Retina (tissue), 1 donor: ENCODE measurements at places on chromosomes 2 and 18.

DNA sequence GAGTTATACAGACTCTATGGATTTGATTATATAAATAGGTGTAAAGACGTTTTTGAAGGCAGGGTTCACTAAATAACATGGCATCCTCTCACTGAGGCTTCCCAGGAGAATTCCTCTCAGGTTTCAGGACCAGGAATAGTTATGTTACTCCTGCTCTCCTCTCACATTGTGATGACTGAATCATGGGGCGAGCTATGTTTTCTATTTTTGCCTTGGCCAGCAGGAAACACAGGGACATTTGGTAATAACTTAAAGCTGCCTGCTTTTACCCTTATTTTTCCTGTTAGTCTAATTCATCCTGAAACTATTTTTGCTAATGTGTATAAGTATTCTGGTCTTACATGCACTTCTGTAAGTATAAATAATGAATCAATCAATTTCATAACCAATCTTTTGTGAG lies 115.3 kb upstream of the ITGB6 start:
- DNase-seq = no peak

- no peak for DNase-seq
Measured at GRCh38 chr2:100137866-100138570, 4.4 kb downstream of the AFF3 start.

DNA sequence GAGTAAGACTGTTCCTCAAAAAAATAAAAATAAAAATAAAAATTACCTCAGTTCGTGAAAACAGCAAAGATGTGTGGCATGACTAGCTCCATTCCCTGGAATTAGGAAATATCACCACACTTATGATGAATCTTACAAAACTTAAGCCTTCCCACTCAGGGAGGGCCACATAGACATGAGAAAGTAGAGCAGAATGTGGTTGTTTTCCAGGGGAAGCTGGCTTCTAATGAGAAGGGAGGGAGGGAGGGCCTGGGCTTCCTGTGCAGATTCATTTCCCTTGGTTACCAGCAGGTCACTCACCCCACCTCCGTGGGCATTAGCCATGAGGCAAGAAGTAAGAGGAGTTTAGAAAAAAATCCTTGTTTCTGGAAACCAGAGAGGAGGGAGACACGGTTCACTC lies 95.9 kb upstream of the RMDN2 start:
- no peak for DNase-seq

GRCh38 chr2:48183991-48184390 lies 277.7 kb upstream of the FBXO11 start:
- no peak for DNase-seq

DNA sequence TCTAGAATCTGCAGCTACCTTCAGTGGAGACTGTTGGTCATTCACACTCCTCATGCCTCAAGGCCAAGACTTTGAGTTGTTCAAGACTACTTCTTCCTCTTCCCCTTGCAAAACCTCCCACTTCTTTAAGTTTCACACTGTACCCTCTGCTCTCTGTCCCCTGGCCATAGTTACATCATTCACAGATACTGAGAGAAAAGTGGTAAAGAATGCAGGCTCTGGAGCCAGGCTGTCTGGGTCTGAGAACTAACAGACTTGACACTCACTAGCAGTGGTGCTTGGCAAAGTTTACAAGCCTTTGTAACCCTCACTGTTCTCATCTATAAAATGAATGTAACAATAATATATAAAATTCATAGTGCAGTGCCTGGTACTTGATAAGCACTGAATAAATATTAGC lies 61.8 kb downstream of the CDH20 start:
- DNase-seq = no peak

DNA sequence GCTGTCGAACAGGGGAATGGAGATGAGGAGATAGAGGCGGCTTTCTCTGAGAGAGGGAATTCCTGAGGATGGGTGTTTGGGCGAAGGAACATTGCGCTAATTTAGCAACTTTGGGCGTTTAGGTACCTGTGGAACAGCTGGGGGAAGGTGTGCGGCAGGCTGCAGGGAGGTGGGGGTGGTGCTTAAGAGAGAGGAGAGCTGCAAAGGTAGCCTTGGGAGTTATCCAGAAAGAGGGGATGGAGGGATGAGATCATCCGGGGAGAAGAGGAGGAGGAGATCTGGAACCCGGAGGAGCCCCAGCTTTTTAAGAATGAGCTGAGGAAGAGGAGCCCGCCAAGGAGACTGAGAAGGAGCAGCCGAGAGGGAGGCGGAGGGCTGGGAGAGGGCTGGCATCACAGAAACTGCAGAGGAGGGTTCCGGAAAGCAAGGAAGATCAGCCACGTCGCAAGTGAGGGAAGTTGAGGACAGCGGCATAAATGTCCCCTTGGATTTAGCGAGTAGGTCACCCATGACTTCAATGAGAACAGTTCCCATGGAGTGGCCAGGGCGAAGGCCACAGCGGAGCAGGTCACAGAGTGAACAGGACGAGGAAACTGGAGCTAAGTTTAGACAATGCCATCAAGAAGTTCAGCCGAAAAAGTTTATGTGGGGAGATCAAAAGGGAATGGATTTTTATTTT lies 174.7 kb downstream of the KLHL29 start:
- no peak for DNase-seq

- no peak for DNase-seq
Measured at GRCh38 chr2:16656784-16657391, 8.7 kb downstream of the CYRIA start.

- no peak for DNase-seq
Measured at GRCh38 chr2:240155745-240156390, 15.4 kb upstream of the OTOS start.

GRCh38 chr2:96501471-96501874 lies 3.7 kb downstream of the NEURL3 start:
- DNase-seq = no peak

GRCh38 chr2:39377226-39377939 lies 59.7 kb downstream of the MAP4K3 start:
- no peak for DNase-seq

GRCh38 chr18:8329186-8329771 lies 280.0 kb upstream of the RAB12 start:
- DNase-seq = no peak

GRCh38 chr2:16487686-16488085 lies 177.9 kb downstream of the CYRIA start:
- peak; percentile 64 for DNase-seq

DNA sequence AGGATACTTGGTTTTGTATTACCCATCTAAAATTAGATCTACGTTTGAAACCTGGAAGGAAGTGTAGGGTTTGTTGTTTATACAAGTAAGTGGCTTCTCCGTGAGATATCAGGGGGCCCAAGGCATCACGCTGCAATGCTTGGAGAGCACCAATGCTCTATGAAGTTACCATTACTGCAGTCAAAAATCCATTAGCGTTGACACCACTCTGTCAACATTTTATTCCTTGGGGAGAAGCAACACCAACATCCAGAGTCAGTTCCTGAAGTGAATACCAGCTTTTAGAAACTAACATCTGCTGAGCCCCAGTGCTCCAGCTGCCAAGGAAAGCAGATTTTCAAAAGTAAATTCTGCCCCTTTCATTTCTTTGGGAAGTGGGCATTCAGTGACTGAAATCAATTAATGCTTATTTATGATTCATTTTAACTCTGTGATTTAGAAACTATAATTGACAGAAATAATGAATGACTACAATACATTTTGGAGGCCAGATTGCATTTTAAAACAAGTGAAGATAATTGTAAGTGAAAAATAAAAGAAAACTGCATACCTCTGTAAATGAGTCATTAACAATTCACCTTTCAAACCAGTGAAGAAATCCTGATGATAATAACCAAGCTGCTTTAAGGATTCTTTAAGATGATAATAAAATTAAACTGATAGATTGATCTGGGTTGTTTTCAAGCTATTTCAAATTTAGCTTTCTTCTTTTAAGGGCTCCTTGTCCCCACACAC lies 30.5 kb downstream of the LRP1B start:
- peak; percentile 26 for DNase-seq

DNA sequence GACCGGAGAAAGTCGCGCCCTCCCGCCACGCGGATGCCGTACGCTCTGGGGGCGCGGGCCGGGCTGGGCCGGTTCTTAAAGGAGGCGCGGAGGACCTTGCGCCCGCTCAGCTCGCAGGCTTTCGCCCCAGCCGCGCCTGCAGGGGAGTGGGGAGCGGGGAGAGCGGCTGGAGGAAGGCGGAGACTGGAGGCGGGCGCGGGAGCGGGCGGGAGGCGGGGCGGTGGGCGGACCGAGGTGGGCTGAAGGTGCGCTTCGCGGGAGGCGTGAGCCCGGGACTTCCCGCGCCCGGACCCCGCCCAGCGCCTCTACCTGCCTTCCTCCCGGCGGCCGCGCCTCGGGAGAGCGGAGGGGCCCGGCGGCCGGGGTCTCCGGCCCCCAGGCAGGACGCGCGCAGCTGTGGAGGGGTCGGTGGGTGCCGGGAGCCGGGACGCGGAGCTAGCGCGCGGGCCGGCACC lies at the start of gene ADRA2B:
TSS of gene ADRA2B (minus strand) at position 148 of the 455 bp plus-strand sequence. CDS start 422 bp downstream, outside the sequence.
- no peak for DNase-seq

GRCh38 chr2:236803621-236804020 lies 234.0 kb downstream of the ACKR3 start:
- DNase-seq = no peak

DNA sequence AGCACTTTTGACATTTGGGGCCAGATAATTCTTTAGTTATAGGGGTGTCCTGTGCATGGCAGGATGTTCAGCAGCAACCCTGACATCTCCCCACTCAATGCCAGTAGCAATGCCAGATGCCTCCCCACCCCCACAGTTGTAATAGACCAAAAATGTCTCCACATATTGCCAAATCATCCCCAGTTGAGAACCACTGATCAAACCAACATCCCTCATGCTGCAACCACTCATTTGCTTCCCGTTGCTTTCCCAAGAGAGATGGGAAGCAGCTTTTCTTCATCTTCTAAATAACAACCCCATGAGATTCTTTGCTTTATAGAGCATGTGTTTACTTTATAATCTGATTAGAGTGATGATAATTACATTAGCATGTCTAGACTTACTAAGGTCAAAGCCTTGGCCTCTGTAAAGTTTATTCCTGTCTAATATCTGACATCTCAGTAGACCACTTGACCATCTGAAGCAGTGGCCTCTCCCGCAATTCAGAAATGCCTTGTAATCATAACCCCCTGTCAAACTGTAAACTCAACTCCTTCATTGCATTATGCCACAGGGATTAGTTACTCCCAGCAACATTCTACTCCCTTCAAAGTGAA lies 28.7 kb upstream of the C1D start:
- DNase-seq = no peak

DNA sequence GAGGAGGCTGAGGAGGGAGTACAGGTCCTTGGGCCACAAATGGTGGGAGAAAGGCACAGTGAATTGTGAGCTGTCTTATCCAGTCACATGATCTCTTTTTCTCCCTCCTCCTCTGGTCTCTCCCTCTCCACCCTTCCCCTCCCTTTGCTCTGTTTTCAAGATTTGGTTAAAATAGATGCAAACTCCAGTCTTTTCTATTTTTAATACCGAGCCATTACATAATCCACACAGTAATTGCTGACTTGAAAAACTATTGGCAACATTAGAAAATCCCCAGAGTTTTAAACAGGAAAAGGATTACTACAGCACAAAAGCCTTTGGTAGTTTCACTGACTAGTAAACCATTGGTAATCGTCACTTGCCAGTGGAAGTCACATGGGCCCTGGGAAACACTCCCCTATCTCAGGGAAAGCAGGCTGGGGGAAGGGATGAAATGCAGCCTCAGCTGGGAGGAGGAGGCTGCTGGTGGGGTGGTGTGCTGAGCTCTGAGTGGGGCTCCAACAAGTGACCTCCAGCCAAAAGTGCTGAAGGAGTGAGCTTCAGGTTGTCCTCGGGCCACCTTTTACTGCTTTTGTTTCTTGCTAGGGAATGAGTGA lies 57.4 kb upstream of the PCBP1 start:
- DNase-seq = no peak

- no peak for DNase-seq
Measured at GRCh38 chr2:154029504-154029903, 157.8 kb downstream of the GALNT13 start.

GRCh38 chr2:200102971-200103370 lies 147.6 kb downstream of the MAIP1 start:
- DNase-seq = no peak

DNA sequence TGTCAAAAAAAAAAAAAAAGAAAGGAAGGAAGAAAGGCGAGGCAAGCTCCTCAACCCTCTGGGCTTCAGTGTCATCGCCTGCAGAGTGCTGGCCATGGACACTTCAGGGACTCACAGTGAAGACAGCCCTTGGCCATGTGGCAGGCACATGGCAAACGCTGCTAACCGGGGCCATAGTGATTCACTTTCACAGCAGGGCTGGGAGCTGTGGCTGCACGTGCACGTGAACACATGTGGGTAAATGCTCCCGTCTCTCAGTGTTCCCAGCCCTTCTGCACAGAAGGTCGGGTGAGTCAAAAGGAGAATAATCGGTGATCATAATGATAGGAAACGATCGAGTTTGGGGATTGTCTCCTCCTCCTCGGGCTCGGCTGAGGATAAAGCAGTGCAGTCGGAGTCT lies 46.1 kb upstream of the UBE2F start:
- no peak for DNase-seq

GRCh38 chr2:4782647-4783046 lies 909.5 kb upstream of the SOX11 start:
- DNase-seq = no peak

- DNase-seq = no peak
Measured at GRCh38 chr18:74271635-74272034, 20.1 kb downstream of the CYB5A start.

DNA sequence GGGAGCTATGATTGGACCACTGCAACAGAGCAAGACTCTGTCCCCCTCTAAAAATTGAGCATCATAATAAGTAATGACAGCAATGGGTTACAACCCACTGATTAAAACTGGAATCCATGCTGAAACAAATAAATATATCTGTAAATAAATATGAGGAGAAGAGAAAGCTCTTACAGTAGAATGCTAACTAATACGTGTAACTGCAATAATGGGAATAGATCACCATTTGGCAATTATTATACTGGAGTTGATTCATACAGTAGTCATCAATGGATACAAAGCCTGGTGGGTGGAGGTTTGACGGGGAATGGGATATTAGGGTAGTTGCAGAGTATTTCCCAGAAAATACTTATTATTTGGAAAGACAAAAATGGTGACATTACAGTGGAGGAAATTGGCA lies 6.1 kb upstream of the INO80B start:
- DNase-seq = no peak

DNA sequence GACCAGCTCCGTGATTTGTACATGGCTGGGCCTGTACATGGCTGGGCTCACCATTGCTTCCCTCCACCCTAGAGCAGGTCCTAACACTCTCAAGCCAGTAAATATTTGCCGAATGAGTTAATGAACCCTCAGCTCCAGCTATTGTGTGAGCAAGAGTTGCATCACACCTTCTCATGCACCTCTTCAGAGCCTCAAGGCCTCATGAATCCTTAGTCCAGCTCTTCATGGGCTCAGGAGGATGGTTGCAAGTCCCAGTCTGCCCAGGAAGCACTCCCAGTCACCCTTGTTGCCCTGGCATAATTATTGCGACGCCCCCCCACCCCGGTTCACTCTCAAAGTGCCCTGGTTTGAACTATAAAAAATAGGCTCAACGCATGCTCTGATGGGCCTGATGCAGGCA lies 30.1 kb upstream of the GNAL start:
- DNase-seq = no peak
